SHP77 treated with DMSO at 0.1 percent for 48 hours (cell line): ENCODE measurements at places on chromosomes 7 and 10.

- DNase-seq, result no peak
Measured at GRCh38 chr10:3123571-3124411, 48.8 kb downstream of the PITRM1 start.

DNA sequence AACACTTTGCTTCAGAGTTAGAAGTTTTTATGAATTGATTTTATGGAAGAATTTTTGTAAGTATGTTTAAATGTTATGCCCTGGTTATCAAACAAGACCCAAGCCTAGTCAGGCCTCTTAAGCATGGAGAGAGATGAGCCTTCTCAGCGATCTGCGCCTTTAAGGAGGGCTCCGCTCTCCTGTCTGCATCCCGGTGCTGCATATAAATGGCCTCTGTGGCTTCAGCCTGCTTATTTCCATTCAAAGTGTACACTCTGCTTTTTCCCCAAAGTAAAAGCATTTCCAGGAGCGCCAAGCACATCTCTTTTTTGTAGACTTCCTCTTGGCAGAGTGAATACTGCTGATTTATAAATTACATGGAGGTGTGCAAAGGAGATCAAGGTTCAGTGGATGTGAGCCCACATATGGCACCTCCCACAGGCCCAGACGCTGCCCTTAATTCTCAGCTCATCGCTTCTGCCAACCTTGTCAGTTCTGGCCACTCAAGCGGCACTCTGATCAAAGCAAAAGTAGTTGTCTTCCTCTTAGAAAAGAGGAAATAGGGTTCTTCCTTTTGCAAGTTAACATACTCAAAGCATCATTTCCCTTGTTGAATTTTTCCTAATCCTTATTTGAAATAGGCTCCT lies 70.0 kb upstream of the SFMBT2 start:
- DNase-seq, result no peak

DNA sequence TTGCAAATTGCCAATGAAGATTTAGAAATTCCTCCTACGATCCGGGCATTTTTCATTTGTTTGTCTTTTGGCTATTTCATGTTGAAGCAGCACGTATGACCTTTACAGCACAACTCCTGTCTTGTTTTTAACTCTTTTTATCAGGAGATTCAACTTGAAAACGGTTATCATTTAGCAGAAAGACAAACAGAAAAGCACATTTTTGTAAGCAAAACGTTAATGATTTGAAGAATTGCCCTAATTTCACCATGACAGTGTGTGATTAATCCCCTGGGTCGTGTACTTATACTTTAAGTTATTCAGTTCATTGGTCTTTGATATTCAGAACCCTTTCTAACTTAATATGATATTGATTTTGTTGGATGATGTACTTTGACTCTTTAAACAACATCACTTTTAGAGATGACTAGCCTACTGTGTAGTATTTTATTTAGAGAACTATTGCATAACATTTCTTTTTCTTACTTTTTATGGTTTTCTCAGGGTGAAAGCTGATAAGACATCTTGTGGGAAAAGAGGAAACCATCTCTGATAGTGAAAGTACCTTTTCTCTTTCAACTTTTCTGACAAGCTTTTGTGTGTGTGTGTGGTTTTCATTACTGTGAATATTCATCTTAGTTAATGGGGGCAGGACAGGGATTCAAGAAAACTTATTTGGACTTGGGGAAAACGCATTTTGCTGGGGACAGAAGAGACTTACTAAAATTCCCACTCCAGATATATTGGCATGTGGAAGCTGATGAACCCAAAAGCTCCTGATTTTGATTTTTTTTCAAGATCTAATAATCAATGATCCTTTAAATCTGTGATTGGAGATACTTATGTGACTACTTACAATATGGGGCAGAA lies 8.1 kb downstream of the HHEX start:
- no peak for DNase-seq

GRCh38 chr10:71712572-71713134 lies 6.9 kb downstream of the C10orf105 start:
- DNase-seq, result no peak

DNA sequence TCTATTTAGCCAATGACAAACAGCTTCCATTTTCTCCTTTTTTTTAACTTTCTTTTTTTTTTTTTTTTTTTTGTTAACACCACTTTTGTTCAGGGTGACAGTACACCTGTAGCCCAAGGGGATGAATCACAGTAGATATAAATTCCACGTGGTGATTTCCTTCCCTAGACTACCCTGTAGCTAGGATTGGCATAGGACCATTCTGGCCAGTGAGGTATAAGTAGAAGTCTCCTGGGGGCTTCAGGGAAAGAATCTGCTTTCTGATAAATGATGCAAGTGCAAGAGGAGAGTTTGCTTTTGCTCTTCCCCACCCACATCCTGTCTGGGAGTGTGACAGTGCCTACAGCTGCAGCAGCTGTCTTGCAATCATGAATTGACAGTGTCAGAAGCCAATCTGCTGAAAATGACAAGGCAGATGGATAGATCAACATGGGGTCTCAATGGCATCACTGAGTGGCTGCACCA lies 63.2 kb upstream of the TOMM7 start:
- peak; percentile 55 for DNase-seq

DNA sequence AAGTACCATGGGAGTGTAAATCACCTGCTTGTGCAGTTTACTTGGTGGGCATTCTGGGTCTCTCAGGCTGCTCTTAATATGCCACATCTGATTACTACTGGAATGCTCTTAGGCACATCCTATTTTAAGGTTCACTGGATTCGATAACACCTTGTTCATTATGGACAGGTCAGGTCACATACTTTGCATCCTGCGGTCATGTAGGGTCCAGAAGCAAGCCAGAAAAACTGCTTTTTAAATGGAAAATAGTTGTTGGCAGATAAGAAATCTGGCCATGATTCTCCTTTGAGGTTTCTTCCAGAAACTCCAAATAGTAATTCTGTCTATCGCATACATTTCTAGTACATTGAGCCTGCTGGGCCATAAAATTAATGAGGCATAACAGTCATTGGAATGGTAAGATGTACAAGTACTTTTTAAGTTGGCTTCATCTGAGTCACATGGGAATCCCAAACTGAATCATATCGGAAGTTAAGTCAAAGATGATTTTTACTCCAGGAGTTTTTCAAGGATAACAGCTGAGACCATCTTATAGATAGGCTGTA lies 371.9 kb downstream of the LRRTM3 start:
- no peak for DNase-seq

DNA sequence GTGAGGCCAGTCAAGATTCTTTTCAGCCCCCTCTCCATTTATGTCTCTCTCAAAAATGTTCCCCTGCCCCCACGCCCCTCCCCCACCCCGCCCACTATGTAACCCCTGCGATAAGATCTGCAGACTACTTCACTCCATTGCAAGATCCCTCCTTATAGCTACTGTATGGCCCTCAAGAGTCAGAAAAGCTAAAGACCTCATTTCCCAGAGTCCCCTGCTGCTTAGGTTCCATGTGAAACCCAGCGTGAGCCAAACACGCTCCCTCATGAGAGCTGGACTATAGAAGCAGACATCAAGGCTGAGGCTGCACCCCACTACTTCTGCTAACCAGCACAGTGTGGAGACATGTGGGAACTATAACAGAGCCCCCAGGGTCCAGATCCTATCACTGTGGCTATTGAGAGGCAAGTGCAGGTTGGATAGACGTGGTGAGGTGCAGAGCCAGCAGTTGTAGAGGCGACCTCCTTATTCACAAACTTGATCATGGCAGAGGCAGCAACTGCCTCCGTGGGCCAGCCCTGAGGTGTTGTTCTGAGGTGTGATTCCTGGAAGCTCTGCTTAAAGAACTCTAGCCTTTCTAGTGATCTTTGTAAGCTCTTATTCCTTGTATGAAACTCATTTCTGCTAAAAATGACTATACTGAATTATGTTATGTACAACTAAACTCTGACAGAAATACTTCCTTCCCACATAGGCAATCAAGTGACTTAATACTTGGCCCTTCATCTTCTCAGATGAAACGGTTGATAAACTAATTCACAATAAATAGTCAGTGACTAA lies 117.0 kb upstream of the ARID5B start:
- no peak for DNase-seq

DNA sequence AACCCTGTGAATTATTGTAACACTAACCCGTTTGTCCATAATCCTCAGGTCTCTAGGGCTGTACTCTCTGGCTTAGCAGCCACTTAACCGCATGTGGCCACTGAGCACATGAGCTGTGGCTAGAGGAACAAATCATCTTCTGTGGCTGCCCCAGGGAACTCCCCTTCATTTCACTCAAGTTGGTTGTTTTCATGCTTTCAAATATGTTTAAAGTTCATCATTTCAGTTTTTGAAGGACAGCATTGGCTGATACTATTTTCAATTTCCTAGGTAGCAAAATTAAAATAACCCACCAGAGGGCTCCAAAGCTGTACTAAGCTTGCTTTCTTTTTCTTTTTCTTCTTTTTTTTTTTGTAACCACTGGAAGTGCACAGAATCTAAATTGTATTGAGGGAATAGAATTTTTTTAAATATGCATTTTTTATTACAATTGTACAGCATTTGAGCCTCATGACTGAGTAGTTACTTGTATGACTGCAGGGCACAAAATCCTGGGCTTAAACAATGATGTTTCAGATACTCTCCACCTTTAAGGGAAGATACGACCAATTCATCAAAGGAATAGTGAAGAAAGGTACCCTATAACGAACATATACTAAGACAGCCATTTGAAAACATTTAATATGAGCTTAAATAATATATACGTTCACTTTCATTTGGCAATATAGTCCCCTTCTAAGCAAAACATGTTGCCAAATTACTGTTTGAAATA lies 38.6 kb downstream of the MRC1 start:
- DNase-seq, result no peak

GRCh38 chr7:27130540-27131389 lies at the start of gene HOXA4:
HOXA4 (minus strand) TSS chr7:27130757; CDS start chr7:27130733, 24 bp downstream.
- no peak for DNase-seq

GRCh38 chr7:151168787-151169162 lies 1.3 kb upstream of the GBX1 start:
- DNase-seq, result no peak

- no peak for DNase-seq
Measured at GRCh38 chr7:27735831-27736230, 4.1 kb upstream of the TAX1BP1 start.

DNA sequence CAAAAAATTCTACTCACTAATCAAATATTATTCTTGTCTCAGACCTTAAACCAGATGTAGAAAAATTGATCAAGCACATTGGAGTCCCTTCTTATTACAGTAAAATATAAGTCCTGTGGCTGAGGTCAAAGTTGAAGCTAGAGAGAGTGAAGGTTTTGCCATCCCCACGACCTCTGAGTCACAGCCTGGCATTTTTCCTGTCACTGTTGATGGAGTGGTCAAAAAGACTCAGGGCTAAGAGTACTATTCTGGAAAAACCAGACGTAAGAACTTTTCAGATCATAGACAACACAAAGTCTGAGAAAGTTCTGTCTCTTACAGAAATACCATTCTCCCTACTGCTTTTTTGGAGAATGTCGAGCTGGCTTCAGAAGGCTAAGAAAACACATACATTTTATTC lies 323.7 kb upstream of the ANKRD30A start:
- no peak for DNase-seq

DNA sequence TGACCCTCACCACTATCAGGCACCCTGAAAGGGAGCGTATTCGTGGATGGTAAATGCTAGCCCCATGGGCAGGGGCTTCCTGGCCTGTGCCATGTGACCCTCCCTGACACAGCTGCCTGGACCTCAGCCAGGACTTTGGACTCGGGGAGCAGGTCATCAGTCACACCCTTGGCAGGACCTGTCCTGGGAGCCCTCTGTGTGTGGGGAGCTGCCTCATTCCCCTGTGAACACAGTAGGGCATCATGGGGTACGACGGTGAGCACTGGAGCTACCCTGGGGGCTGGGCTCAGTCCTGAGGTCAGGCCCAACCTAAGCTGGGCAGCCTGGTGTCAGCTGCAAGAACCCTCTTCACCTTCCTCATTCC lies 129.3 kb upstream of the FAM20C start:
- DNase-seq, result no peak

- no peak for DNase-seq
Measured at GRCh38 chr10:74634995-74635536, 191.3 kb upstream of the KAT6B start.

DNA sequence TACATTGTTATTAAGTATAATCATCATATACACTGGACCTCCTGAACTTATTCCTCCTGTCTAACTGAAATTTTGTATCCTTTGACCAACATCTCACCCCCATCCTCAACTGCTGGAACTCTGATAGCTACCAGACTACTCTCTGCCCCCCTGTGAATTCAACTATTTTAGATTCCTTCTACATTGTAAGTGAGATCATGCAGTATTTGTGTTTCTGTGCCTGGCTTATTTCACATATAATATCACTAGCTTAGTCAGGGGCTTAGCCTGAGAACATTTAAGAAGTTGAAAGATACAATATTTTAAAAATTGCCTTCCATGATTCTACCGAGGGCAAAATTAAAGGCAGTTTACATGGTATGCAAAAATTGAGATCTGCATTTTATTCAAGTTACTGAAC lies 26.9 kb downstream of the STAMBPL1 start:
- DNase-seq, result no peak

DNA sequence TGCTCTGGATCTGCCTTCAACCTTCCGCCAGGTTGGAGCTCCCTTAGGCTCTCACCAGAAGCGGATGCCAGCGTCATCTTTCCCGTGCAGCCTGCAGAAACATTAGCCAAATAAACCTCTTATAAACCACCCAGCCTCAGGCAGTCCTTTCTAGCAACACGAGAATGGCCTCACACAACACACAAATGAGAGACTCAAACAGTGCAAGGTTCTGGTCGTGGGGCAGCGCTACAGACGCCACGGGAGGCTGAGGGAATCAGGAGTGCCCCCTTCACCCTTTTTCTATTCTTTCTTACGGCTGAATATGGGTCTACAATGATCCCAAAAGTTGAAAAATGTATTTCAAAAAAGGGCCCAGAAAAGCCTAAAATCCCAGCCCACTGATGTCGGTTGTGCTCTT lies 96.4 kb downstream of the FOXL3 start:
- no peak for DNase-seq

DNA sequence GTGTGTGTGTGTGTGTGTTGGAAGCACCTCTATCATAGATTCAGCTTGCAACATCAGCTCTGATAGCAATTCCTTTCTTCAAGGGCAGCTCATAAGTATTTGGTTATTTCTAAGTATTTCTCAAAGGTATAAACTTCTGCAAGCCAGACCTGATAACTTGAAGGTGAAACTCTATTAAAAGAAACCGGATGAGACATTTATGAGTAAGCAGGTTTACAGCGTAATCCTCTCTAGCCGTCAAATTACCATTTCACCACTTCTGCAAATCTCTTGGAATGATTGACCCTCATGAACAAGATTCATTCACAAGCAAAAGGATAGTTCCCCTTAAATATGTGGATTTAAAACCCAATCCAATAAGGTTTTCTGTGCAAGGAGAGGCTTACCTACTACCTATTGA lies 23.1 kb downstream of the PDE1C start:
- DNase-seq, result no peak

- no peak for DNase-seq
Measured at GRCh38 chr10:64619102-64619501, 1097.9 kb downstream of the REEP3 start.

- DNase-seq, result no peak
Measured at GRCh38 chr7:108057951-108058481, 55.1 kb upstream of the LAMB1 start.

- no peak for DNase-seq
Measured at GRCh38 chr10:52071814-52072213, 242.3 kb upstream of the DKK1 start.

GRCh38 chr7:16660702-16661464 lies 14.9 kb downstream of the BZW2 start:
- no peak for DNase-seq
